ENCODE measurements at places on chromosomes 7 and 10.
A peak's percentile ranks its signal among the peaks of the same experiment; 100 is the strongest.

DNA sequence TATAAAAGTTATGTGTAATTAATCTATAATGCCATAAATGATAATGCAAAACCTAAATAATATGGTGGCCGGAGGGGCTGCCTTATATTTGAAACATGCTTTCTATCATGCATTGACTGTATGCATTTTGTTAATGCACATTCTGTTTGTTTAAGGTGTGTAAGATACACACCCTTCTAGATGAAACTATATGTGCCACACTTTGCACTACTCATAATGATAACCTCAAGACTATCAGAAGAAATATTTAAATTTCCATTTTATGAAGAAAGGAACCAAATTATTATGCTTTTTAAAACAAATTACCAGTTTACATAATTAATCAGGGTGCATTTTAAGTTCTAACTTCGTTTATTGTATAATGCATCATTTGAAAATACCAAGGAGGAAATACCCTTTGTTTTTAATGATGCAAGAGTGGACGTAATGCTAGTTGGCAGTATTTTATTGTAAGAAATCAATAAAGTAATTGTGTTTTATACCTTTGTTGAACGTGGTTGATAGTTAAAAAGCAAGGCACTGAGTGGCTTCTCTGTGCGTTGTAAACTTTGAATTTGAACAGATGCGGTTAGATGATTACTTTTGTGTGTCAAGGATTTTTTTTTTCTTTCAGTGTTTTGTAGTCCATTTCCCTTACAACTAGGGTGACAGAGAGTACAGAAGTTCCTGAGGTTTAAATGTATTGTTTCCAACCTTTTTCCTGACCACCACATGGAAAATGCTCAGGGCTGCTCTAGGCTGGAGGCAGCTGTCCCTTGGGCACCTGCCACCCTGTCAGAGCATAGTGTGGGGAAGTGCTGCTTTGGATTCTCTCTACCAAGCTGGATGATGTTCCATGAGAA, 21.6 kb downstream of the NRBF2 start:
- no peak for DNase-seq

- DNase-seq, result no peak
Observed at GRCh38 chr7:78080811-78081210, 282.2 kb downstream of the PHTF2 start.

DNA sequence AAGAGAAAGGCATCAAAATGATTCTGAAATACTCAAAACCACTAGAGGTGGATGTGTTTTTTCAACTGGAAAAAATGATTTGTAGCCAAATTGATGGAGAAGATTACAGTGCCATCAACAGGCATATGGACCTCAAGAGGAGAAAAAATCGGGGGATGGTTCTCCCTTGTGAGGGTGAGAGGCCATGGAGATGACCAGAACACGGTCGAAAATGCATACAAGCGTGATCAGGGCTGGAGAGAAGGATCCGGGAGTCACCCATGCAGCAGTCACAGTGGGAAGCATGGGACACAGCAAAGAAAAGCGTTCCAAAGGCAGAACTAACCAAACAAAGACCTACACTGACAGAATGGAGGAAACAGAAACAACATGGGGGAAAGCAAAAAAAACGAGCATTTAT, 80.3 kb downstream of the SLC37A3 start:
- DNase-seq, result no peak

GRCh38 chr7:129188372-129188891, at the start of gene SMO:
Gene SMO, plus strand, starts transcription at chr7:129188633. Its CDS starts 519 bp downstream, at chr7:129189152.
- no peak for DNase-seq

- no peak for DNase-seq
Observed at GRCh38 chr7:22786290-22786932, 36.2 kb downstream of the TOMM7 start.

DNA sequence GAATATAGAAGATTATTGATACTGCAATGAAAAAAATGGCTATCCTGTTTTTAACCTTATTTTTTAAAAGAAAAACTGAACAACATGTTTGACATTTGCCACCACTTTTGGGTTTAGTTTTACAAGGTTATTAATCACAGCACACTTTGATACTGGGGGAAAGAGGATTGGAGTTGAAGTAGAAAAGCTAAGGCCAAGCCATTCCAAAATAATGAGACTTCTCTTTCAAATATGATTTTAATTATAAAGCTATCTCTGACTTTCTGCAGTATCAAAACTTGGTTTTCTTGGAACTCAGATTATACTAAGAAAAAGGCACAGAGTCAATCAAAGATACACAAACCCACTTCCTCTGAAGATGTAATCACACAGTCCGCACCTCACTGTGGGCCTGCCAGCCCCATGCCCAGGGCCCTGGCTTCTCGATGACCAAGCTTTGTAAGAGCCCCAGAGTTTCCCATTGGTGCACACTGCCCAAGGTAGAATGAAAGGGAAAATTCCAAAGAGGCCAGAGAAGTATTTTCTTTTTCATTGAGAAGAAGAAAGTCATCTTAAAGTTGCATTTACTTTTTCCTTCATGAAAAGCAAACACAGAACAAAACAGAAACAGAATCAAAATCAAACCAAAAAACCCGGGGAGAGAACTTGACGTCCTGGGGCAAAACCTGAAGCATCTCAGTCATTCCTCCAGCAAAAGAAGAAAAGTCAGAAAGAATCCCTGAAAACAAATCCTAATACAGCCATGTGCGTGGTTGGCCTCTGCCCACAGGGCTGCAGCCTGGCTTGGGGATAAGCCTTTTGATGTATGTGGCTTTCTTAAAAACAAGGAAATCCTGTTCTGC, 187.7 kb upstream of the KLF6 start:
- DNase-seq, result peak; percentile 79

GRCh38 chr10:13349463-13350274, 1.6 kb upstream of the SEPHS1 start:
- DNase-seq, result peak; percentile 32

- no peak for DNase-seq
Observed at GRCh38 chr7:12649348-12649747, 38.1 kb upstream of the ARL4A start.

DNA sequence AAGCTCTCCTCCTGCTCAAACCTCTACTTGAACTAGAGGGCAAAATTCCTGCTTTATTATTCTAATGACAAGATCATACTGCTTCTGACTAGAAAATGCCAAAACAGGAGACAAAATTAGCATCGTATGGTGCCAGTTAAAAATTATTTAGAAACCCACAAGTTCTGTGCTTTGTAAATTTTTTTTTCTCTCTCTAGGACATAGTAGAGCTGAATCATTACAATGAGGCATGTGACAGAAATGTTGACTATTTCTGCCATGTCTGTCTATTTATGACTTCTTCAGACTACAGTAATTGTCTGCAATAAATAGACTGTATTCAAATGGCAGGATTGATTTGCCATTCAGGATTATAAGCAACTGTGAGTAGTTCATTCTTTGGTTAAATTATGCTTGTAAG, 335.8 kb downstream of the PRPF18 start:
- DNase-seq, result no peak

- DNase-seq, result no peak
Observed at GRCh38 chr7:45253368-45253767, 95.8 kb downstream of the RAMP3 start.

DNA sequence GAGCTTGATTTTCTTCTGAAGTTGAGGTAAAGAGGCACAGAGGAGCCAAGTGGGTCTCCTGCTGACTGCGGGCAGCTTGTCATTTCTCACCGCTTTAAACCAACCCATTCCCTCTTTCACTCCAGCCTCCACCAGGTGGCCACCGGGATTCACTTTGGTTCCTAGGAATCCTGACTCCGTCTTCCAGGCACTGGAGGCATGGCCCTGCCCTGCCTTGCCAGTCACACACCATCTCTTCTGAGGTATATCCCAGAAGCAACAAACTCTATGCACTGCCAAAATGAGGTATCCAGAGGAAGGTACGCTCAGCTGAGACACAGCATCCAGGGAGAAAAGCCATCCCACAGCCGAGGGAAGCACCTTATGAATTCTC, 280.8 kb downstream of the TNS3 start:
- no peak for DNase-seq

Data from OCI-M1 (cell line).